ENCODE measurements at places on chromosomes 2 and 18.
A peak's percentile ranks its signal among the peaks of the same experiment; 100 is the strongest.

- no peak for DNase-seq
These were observed 9.4 kb downstream of the ADAM23 start for GRCh38 chr2:206452750-206453149.

GRCh38 chr2:232436381-232437194 lies 19.4 kb upstream of the ALPI start:
- no peak for DNase-seq

GRCh38 chr2:101018934-101019333 lies 16.8 kb downstream of the RPL31 start:
- DNase-seq: no peak

DNA sequence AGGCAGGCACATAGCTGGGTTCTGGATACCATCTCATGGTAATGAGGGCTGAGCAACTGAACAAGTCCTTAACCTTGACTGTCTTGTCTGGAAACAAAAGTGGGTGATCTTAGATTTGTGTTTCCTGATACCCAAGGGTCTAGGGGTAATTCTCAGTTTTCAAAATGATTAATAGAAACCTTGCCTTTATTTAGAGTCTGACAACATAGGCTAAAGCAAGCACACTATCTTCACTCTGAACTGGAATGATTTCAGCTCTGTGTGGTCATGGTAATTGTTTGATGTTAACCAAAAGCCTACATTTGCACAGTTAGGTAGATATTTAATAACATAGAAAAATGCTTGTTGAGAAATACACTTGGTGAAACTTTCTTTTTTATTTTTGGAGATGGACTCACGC lies 6.8 kb upstream of the LAMA3 start:
- DNase-seq: no peak

- no peak for DNase-seq
These were observed 60.5 kb downstream of the INSIG2 start for GRCh38 chr2:118148809-118149208.

DNA sequence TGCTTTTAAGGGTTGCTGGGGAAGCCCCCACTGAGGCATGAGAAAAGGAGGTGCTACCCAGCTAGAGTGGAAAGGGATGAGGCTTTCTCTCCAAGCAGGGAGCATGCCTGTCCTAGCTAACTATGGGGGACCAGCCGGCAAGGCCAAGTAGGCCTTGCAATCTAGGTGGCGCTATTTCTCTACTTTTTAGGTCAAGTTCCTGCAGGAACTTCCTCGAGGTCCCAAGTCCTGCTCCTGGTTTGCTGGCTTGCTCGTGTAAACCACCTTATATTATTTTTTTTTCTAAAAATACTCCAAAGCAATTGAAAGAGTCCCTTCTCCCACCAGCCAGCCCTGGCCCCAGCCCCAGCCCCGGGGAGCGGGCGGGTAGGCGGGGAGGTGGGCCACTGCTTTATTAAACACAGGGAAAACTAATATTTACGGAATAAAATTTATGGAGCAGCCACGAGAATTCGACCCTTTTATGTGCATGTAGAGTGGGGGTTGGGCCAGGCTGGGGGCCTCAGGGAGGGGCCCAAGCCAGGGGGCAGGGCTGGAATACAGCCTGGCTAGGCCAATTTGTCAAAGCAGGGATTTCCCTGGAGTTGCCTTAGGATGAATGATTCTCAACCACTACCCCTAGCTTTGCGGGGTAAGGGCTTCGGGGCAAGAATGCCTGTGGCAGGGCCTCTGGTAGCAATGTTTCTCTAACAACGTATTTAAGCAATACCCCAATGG lies 12.8 kb upstream of the IHH start:
- DNase-seq: peak; percentile 20

DNA sequence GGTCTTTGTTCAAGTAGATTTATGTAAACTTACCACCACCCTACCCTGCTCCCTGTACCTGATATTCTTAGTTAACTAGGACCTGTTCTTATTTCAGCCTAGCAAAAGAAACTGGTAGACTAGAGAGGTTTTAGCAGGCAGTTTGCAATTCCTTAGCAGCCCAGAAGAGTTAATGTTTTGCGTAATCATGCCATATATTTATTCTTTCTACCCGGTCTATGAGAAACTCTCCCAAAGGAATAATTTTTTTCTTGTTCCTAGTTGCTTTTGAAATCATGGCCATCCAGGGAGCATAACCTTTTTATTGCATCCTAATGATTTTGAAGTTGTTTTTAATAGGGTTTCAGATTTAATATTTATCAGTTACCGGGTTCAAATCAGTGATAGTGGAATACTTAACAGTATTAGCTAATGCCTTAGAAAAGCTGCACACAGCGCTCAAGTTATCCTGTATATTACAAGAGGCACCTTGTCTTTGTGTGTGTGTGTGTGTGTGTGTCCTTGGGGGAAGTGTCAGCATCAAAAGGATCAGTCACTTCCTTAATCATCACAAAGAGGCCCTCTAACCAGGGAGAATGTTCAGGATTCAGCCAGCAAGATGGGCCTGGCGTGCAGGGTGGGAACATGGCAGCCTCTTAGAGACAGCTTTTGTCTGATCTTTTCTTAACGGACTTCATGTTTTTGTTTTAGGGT lies 52.9 kb downstream of the CABLES1 start:
- no peak for DNase-seq

GRCh38 chr2:95356821-95357700 lies 45.4 kb upstream of the FAHD2A start:
- DNase-seq: no peak

GRCh38 chr2:145771525-145771924 lies 1251.6 kb upstream of the ZEB2 start:
- DNase-seq: no peak

- no peak for DNase-seq
These were observed 153.3 kb downstream of the RNF144A start for GRCh38 chr2:7070483-7070882.

- no peak for DNase-seq
These were observed 249.7 kb upstream of the NCKAP5 start for GRCh38 chr2:133817680-133818566.

DNA sequence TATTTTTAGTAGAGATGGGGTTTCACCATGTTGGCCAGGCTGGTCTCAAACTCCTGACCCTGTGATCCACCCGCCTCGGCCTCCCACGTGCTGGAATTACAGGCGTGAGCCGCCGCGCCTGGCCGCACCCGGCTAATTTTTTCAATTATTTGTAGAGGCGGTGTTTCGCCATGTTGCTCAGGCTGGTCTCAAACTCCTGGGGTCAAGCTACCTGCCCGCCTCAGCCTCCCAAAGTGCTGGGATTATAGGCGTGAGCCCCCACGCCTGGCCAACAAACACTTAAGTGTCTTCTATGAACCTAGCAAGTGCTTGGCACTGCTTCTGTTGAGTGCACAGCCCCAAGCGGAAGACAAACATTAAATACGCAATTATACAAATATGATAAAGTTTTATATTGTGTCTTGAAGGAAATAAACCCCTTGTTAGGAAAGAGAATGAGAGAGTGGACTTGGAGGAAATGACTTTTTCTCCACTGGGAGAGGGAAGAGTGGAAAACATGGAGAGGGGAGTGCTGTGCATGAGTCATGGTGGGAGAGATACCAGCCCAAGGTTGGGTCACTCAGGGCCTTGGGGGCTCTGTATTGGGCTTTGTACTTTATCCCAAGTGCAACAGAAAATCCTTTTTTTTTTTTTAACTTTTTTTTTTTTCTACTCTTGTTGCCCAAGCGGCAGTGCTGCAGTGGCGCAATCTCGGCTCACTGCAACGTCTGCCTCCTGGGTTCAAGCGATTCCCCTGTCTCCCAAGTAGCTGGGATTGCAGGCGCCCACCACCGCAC lies 41.4 kb upstream of the ACTR2 start:
- no peak for DNase-seq
